ENCODE measurements at places on chromosomes 16 and 17. TPM values are rescaled to one million over a fixed set of nuclear protein-coding genes. Genes with fewer than 3 reads are reported as not detected.

The USH1G gene
- total RNA-seq: not detected

The CX3CL1 gene
- total RNA-seq: 58.0 TPM

The AARS1 gene
- total RNA-seq: 77.9 TPM

The HOXB8 gene
- total RNA-seq: 4.6 TPM

The SOX8 gene
- 6.6 TPM for total RNA-seq

The SETD1A gene
- 4.8 TPM for total RNA-seq

The RHOT1 gene
- total RNA-seq: 72.0 TPM

The ITGAD gene
- total RNA-seq: 0.16 TPM

The SLFN12 gene
- total RNA-seq: 11.5 TPM

The CCDC43 gene
- 16.6 TPM for total RNA-seq

The TBC1D3 gene
- total RNA-seq: not detected
